ENCODE measurements at places on chromosomes 12 and 14.

DNA sequence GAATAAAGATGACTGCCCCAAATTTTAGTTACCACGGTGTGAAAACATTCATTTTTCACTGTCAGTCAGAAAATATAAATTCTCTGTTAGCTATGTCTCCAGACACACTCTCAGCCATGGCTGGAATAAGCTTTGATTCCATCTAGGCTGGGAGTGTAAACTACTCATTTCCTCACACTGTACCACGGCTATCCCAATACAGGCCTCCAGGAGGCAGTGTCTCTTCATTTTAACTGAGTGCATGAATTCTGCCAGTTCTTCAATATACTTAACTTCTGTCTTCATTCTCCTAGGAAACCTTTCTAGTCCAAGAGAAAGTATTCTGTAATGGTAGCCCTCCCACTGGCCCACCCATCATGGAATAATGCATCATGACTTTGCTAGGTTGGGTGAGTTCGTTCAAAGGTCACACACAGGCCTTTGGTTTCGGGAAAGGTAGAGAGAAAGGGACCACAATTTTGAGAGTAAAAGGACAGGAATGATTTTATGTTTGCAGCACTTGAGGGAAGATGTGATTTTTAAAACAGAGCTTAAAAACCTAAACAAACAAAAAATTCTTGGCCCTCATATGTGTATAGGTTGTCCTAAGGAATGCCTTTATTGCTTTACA is 381.1 kb downstream of the SEC23A start:
- DNase-seq = peak; percentile 66

DNA sequence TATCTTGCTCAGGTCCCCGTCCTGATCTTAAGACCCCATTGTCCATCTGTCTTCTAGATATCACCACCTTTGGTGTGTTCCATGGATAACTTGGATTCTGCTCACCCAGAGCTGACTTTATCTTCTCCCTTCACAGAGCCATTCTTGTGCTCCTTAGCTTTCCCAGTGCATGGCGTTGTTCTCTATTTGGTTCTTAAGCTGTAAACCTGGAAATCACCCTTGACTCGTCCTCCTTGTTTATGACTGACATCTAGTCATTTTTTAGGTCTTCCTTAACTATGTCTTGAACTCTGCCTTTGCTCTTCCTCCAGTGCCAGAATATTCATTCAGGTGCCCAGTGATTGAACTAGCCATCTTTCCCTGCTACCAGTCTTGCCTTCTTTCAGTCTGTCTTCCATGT is 11.7 kb downstream of the STK38L start:
- DNase-seq = no peak

- peak; percentile 84 for DNase-seq
These were observed 59.1 kb downstream of the FBXW8 start for GRCh38 chr12:116969615-116970585.

DNA sequence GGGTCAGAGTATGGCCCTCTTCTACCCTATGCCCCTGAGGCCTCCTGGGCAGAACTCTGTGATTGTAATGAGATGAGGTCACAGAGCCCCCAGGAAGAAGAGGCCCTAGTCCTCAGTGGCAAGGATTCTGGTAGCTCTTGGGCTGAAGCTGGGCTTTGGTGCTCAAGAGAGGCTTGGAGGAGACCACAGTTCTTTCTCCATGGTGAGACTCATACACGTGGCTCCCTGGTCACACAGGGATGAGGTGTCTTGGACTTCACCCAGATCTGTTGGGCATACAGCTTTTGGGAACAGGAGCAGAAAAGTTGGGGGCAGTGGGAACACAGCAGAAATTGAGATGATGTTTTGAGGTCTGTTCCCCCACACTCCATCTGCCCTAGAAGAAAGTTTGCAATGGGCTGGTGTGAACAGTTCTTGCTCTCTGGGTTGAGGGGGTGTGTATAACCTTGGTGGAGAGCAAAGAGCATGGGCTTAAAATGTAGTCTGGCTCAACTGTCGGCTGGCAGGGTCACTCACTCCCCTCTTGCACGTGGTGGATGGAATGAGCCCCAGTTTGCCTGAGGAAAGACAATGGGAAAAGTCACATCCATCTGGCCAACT is at the start of gene KRT86:
Gene KRT86, plus strand, starts transcription at position 125 of the 600 bp plus-strand sequence. CDS start 27,272 bp downstream, outside the sequence.
- DNase-seq = no peak

GRCh38 chr12:85558684-85559083 is 277.5 kb downstream of the RASSF9 start:
- no peak for DNase-seq

DNA sequence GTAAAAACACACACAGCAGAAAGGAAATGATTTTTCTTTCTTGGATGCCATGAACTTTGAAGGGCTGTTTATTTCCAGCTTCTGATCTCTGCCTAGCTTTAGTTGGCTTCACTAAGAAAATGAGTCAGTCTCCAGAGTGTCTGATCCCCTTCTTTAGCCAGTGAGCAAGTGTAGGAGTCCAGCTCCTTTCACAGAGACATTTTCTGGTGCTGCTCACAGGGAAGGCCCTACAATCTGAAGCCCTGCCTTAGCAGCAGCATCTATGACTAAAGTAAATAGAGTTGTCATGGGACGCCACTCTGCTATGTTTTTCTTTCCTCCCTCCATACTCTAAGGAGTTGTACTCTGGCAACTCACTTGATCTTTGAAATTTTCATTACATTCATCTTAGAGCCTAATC is 103.5 kb downstream of the RPAP3 start:
- no peak for DNase-seq

GRCh38 chr12:77070382-77070781 is 5.0 kb upstream of the E2F7 start:
- DNase-seq = no peak

DNA sequence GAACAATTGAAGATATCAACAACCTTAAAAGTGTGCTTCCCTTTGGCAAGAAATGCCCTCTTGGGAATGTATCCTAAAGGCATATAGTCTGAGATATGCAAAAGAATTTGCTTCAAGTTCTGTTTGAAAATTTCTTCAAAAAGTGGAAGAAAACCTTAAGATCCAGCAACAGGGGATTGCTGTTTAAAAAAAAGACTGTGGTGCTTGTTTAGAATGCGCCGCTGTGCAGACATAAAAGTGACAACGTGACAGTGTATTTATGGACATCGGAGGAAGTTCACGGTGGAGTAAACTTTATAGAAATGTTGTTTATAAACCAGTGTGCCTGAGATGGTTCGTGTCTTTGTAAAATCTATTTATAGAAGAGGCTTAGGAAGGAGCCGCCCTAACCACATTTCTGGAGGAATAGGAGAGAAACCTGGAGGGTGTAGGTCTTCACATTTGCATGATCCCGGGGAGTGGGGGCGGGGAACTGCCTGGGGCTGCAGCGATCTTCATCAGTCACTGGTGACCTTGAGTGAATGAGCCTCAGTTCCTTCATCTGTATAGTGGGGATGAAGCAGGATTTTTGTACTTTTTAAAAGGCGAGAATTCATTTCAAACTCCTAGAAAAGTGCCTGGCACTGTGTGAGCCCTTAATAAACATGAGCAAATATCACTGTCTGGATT is 27.5 kb downstream of the ADGRD1 start:
- DNase-seq = no peak

GRCh38 chr12:119758722-119759121 is 90.8 kb downstream of the PRKAB1 start:
- no peak for DNase-seq

- no peak for DNase-seq
These were observed 136.4 kb upstream of the LGR5 start for GRCh38 chr12:71303199-71303598.

- no peak for DNase-seq
These were observed 42.1 kb downstream of the KDM2B start for GRCh38 chr12:121538699-121539061.

DNA sequence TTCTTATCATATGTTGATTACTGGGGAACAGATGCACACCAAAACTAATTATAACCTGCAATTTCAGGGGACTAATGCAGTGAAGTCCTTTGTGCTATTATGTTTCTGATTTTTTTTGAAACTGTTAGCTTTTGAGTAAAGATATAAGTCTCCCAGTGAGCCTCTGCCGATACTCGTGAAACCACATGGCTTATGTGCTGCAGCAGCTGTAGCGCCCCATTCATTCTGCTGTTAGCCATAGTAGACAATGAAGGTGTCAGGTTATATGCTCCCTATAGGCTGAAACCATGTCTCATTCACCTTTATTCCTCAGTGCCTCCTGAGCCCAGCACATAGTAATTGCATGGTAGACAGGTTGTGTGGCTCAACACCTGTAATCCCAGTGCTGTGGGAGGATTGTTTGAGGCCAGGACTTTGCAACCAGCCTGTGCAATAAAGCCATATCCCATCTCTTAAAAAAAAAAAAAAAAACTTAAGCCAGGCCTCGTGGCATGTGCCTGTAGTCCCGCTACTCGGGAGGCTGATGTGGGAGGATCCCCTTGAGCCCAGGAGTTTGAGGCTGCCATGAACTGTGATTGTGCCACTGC is 25.0 kb downstream of the GOLGA5 start:
- no peak for DNase-seq

GRCh38 chr12:25557830-25558436 is 4.8 kb upstream of the LMNTD1 start:
- no peak for DNase-seq

DNA sequence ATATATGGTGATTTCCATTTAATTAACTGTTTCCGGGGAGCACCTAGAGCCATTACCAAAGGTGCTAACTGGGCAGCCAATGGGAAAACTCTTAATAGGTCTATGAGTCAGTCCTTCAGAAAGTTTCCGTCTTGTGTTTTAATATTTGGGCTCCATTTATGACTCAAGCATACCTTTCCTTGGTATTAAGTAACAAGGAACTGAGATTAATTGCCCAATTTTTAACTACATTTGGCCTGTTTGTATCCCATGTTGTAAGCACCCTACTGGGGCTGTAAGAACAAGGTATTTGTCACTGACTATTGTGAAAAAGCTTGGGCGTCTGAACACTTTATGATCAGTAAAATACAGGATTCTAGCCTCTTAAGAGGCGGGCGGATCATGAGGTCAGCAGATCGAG is 62.8 kb upstream of the FOXN3 start:
- no peak for DNase-seq

DNA sequence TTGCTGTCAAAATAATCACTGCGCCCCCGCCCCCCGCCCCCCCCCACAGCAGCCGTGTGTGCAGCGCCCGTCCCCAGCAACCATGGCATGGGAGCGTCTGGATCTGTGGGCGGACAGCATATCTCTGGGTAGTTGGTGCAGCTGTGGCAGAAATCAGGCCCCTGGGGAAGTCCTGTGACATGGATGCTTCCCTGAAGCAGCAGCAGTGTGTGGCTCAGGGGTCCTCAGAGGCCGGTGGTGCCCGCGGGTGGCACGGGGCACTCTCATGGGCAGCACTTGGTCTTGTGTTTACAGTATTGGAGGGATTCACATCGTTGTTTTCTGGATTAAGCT is 19.2 kb downstream of the XRCC3 start:
- DNase-seq = no peak

- DNase-seq = no peak
These were observed 333.9 kb upstream of the CCDC196 start for GRCh38 chr14:66152302-66152701.

DNA sequence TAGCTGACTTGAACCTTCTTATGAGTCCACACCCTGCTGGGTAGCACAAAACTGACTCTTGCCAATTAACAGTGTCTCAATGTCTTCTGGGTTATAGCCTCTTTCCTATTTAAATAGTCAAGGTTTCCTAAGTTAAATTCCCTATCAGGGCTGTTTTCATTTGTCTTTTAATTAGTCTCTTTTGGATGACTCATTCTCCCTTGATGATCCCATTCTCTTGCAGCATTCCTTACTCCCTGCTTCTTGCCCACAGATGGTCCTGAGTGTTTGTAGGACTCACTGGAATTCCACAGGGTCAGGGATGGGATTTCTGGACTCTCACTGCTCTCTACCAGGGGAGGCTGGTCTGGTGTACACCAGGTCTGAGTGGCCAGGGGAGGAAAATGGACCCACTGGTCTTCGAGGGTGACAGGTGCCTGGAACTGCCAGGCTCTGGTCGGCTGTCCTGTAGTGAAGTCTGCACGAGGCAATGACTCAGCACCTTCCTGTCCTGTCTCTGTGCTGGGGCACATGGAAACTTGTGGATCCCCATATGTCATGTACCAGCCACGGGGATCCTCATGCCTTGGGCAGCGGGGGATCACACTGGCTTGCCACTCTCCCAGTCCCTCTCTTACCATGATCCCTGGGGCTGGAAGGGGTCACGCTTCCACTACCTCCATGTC is 236.5 kb upstream of the PELI2 start:
- DNase-seq = no peak

- DNase-seq = no peak
These were observed 48.9 kb downstream of the ABCC9 start for GRCh38 chr12:21892341-21892740.

DNA sequence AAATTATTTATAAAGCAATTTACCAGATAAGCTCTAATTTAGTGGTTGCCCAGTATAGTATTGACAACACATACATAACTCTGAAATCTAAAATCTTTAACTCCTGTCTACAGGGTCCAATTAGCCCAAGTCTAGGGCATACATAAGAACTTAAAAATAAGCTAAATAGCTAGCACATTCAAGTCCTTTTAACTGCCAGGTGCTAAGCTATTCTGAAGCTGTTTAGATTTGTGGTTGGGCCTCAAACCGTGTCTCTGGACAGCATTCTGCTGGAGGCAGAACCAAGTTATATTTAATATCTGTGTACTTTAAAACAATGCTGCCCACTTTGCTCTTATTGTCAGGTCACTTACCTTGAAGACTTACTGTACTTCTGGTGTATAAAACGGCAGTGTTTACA is 19.0 kb downstream of the RPS6KA5 start:
- DNase-seq = no peak

DNA sequence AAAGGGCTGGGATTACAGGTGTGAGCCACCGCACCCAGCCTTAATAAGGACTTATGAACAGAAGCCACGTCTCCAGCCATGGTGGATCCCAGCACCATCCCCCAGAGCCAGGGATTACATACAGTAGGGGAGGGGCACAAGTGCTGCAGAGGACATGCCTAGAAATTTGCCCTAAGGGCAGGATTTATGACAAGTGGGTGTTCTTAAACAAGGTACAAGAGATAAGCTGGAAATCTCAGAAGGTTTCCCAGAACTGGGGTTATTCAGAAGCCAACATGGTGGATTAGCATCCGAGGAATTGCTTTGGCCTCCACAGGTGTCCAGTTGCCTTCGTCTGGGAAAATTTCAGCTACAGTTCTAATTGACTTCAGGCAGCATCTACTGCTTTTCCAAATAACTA is 114.4 kb upstream of the EGLN3 start:
- no peak for DNase-seq

DNA sequence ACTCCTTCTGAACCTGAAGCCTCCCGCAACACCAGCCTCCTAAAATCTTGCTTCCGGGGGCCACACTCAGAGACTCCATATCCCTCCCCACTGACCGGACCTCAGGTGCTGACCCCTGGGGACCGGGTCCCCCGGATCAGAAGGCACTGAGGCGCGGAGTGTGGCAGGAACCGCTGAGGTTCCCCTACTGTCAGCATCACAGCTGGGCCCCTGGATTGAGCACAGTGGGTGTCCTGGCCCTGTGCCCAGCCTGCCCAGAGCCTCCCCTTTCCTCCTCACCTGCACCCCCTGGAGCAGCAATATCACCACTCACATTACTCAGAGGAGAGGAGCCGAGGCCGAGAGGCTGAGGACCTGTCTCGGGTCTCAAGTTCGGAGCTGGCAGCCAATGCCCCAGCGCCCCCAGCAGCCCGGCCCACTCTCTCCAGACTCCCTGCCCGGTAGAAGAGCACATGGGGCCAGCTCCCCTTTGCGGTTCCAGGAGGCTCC is 101.2 kb upstream of the EIF5 start:
- DNase-seq = no peak
